ENCODE measurements at places on chromosomes 5 and 9. TPM values are rescaled to one million over a fixed set of nuclear protein-coding genes. Genes with fewer than 3 reads are reported as not detected.

The PFN3 gene
- total RNA-seq, result not detected

The PIP5K1B gene
- total RNA-seq, result 23.2 TPM

The FRMPD1 gene
- not detected for total RNA-seq

DNA sequence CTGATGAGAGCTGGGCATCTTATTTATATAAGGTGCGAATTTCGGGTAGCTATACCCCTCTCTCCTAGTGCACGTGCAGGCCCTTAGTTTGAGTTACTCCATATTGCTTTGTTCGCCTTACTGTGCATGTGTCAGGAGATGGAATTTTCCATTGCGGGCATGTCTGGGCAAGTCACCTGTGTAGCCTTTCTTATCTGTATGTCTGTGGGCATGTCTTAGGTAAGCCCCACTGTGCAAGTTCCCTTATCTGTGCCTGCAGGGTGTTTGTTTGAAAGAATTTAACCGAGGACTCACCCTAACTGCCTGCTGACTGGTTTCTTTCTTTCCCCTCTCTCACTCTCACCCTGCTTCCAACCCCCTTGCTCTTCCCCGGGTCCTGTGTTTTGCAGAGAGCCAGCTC, 140.7 kb upstream of the RANBP3L start:
- peaks cover 2% of the 10 kb centered on the region for H3K27me3 ChIP-seq
- peak overlapping the region; percentile 25 for H3K27ac ChIP-seq
- H3K4me1 ChIP-seq, result peaks cover 17% of the 10 kb centered on the region
- no peak overlapping the region for H3K4me3 ChIP-seq

All from activated CD8-positive, alpha-beta memory T cell treated with anti-CD3 and anti-CD28 coated beads, Interleukin-2, amount 10 ng/mL, durations not matched to agents 7 days and 5 days (primary cell).